ENCODE measurements at places on chromosomes 12 and 14.
A peak's percentile ranks its signal among the peaks of the same experiment; 100 is the strongest.

- no peak for DNase-seq
These were observed 82.7 kb downstream of the KTN1 start for GRCh38 chr14:55662752-55663151.

- no peak for DNase-seq
These were observed 4.0 kb downstream of the FGF6 start for GRCh38 chr12:4441355-4442335.

- peak; percentile 87 for DNase-seq
These were observed 16.4 kb upstream of the TC2N start for GRCh38 chr14:91883753-91884152.

DNA sequence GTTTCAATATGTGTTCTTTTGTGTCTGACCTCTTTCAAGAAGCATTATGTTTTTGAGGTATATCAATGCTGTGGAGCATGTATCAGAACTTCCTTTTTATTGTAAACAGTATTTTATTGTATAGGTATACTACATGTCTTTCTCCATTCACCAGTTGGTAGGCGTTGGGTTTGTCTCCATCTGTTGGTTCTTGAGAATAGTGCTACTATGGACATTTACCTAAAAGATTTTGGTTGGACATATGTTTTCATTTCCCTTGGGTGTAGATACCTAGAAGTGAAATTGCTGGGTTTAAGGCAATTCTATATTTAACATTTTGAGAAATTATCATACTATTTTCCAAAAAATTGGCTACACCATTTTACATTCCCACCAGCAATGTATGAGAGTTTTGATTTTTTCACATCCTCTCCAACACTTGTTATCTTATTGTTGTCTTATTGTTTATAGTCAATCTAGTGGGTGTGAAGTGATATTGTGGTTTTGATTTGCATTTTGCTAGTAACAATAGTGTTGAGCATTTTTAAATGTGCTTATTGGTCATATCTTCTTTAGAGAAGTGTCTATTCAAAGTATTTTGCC lies 409.2 kb downstream of the IPO8 start:
- DNase-seq, result no peak

- no peak for DNase-seq
These were observed 830.0 kb upstream of the NOVA1 start for GRCh38 chr14:27427796-27428195.

- DNase-seq, result no peak
These were observed 334.1 kb downstream of the ALG10 start for GRCh38 chr12:34356233-34356987.

- DNase-seq, result no peak
These were observed 6.2 kb downstream of the EIF2S3B start for GRCh38 chr12:10511756-10512355.

GRCh38 chr14:78007160-78007559 lies 163.0 kb upstream of the NRXN3 start:
- DNase-seq, result no peak

DNA sequence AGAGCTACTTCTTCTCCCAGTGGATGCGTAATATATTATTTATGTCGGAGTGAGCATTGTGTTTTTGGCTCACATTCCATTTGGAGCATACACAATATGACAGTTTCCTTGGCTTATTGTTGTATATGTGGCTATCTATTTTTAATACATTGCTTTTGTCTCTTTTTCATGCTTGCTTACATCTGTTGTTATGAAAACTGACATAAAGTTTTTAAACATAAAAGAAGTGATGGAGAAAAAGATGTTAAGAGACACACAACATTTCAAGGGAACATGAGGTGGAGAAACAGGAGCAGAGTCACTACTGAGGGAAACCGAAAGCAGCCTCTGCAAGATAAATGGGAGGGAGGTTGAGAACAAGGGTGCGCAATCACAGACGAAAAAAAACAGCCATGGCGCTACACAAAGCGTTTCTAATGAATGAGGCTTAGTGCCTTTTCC lies 228.4 kb upstream of the NPAS3 start:
- no peak for DNase-seq

DNA sequence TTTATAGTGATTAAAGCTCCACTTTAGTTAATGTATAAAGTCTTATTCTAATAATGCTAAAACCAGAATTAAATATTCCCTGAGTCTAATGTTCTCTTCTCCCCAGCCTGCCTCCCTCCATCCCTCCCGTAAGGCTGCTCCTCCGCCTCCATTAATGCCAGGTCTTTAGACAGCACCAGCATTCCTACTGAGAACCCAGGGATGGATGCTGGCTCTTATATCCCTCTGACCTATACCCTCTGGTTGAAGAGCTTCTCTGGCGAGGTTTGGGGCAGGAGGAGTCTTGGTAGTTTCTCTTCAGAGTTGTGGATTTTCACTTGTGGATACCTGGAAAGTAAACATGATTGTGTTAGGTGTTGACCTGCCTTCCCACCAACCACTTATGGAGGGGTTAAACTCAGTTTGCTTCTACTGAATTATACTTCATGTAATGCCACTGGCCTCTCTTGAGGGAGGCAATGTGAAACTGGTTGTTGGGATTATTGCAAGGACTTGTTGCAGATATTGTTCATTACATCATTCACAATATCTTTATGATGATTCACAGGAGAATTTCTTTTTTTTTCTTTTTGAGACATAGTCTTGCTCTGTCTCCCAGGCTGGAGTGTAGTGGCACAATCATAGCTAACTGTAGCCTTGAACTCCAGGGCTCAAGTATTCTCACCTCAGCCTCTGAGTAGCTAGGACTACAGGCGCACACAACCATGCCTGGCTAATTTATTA lies 11.1 kb upstream of the SMAGP start:
- no peak for DNase-seq

GRCh38 chr12:1595026-1595561 lies 713 bp upstream of the FBXL14 start:
- no peak for DNase-seq

DNA sequence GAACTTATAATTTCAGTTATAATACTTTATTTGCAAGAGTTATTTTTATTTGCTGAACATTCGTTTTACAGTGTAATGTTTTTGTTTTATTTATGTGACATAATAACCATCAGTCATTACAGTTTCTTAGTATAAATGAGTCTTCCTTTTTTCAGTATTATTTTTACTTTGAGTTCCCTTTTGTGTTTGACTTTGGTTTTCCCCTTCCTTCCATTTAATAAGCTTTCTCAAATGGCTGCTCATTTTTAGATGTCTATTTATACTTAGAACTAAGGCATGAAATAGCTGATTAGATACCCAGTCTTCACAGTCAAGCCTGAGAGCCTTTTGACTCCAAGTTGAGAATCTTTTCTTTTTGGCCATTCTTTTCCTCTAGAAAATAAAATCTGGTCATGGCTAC lies 404.5 kb downstream of the LRFN5 start:
- DNase-seq, result no peak

- no peak for DNase-seq
These were observed 68.8 kb downstream of the PPP2R5C start for GRCh38 chr14:101830271-101830670.

DNA sequence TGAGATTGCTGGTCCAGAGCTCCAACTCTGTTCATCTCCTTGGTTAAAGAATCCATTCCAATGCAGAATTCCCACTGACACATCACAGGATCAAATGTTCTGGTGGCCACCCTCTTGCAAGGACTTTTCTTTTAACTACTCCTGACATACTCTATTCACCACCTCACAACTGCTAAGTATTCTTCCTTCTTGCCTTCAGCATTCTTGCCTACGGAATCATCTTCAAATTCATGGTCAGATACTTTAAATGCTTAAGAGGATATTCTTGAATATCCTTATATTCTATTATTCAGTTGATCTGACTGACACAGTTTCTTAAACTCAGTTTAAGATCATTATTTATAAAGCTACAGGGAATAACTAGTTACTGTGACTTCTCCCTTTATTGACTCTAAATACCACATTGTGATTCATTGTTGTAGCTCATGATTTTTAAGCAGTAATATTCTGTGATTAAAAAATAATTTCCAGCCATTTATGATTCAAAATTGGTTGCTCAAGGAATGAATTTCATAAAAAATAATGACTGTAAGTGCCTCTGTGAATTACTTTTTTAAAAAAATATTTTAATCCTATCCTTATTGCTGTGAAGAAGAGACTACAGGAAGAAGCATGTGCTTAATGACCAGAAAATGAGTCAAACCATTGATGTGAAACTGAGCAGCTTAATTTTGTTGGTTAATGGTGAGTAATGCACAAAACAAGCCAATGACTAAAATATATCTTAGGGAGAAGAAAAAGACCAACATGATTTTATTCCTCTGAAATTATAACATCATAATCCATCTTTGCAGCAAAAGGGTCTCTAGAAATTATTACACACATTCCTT lies 207.1 kb downstream of the PIK3C2G start:
- DNase-seq, result no peak

- no peak for DNase-seq
These were observed 15.9 kb downstream of the COL2A1 start for GRCh38 chr12:47988073-47989022.

- DNase-seq, result no peak
These were observed 19.6 kb downstream of the NOC4L start for GRCh38 chr12:132163911-132164288.

GRCh38 chr12:117098361-117099217 lies 627 bp downstream of the TESC start:
- no peak for DNase-seq

GRCh38 chr12:31702047-31702446 lies 26.8 kb downstream of the AMN1 start:
- DNase-seq, result no peak

GRCh38 chr14:77208291-77208978 lies 26.8 kb downstream of the TMEM63C start:
- DNase-seq, result no peak

DNA sequence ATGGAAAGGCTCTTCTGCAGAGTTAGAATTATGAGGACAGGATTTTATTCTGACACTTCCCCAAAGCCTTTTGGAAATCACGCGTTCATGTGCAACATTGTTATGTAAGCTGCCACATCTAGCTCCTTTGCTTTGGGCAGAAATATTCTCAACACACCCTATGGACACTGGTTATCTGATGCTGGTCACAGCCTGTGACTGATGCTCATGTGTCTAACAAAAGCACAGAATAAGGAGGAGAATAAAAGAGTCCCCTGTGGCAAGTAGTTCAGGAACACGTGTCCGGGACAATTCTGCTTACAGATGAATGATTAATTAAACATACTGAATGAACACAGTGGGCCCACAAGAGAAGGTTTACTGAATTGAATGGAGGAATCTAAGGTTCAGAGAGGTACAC lies 22.1 kb downstream of the FOXN3 start:
- DNase-seq, result no peak

DNA sequence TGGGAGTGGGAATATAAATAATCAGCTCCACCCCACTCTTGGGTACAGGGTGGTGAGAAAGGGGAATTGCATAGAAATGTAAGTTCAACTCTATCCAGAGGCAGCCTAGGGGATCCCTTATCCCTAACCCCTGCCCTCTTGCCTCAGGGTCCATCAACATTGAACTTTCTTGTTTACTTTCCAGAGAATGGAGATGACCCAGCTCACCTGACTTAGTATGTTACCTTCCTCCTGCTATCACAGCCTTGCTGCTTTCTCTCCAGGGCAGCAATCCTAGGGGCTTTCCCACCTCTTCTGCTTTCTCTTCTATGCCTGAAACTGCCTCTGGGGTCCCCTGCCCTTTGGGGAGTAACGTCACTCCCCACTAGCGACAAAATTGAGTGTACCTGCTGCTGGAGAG lies 2.7 kb downstream of the LRP1 start:
- DNase-seq, result no peak

- no peak for DNase-seq
These were observed 84.0 kb upstream of the GPR68 start for GRCh38 chr14:91328313-91329050.

DNA sequence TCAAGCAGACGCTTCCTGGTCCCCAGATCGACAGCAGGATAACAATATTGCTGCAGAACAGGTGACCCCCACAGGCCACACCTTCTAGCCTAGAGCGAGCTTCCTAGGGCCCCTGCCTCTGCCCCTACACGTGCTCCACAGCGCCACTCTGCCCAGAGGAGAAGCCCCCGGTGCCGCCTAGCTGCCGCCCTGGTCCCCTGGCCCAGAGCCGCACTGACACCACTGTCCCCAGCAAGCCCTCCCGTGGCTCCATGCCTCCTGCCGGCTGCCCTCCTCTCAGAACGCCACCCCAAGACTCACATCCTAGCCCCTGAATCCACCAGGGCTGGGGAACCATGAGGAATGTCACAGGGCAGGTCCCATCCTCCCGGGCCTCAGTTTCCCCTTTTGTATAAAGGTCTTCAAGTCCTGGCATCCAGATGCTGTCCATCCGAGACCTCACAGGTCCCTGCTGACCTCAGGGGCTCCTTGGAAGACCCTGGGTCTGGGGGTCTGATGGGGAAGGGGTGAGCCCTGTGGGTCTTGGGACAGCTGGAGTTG lies 31.0 kb downstream of the JAG2 start:
- DNase-seq, result no peak

DNA sequence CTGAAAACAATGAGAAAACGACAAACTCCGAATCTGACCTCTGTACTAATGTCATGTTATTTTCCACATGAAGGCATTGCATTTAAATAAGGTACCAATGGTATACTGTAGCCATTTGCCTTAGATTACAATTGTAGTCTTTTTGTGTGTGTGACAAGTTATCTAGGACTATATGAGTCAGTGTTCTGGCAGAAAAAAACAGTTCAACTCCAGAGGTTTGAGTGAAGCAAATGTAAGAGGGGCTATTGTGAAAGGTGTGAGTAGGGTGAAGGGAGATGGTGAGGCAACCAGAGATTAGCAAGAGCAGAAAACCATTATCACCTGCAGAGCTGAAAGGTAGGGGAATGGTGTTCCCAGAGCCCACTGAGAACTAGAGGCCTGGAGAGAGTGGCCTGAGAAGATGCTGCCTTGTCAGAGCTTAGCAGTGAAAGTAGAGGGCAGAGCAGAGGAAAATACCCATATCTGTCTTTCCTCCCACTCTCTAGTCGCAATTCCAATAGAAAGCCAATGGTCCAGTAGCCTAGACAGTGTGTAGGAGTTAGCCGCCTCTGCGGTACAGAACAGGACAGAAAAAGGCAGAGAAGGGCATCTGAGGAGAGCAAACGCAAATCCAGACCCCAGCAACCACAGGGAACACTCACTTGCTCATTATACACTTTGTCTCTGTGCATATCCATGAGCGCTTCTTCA lies 112.2 kb downstream of the DYRK2 start:
- DNase-seq, result no peak

DNA sequence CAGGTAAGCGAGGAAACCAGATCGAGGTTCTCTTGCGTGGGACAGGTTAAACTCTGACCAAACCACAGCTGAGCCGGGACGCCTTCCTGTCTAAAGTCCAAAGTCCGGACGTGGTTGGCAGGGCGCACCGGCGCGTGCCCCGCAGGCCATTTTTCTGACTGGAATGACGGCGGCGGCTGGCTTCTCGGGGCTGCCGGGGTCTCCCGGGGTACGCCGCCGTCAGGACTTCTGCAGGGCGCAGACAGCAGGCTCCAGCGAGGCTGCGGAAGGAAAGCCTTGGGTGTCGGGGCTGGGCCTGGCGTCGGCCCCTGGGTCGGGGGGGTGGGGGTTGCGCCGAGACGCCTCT lies 32.8 kb downstream of the MIA2 start:
- DNase-seq, result peak; percentile 70
